ENCODE measurements at places on chromosomes 3 and 15.

DNA sequence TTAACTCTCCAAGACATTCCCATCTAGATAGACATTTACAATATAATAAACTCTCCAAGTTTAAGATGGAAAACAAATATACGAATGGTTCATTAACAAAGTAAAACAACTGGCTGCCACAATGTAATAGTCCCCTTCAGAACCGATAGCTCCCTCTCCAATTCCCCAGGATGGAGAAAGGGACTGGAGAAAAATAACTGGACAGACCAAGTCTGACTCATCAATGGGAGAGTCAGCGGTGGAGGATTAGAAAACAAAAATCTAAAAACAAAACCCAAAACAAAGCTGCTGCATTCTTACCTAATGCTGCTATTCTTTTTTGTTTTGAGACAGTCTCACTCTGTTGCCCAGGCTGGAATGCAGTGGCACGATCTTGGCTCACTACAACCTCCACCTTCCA is 468.1 kb downstream of the SHQ1 start:
- no peak for DNase-seq

DNA sequence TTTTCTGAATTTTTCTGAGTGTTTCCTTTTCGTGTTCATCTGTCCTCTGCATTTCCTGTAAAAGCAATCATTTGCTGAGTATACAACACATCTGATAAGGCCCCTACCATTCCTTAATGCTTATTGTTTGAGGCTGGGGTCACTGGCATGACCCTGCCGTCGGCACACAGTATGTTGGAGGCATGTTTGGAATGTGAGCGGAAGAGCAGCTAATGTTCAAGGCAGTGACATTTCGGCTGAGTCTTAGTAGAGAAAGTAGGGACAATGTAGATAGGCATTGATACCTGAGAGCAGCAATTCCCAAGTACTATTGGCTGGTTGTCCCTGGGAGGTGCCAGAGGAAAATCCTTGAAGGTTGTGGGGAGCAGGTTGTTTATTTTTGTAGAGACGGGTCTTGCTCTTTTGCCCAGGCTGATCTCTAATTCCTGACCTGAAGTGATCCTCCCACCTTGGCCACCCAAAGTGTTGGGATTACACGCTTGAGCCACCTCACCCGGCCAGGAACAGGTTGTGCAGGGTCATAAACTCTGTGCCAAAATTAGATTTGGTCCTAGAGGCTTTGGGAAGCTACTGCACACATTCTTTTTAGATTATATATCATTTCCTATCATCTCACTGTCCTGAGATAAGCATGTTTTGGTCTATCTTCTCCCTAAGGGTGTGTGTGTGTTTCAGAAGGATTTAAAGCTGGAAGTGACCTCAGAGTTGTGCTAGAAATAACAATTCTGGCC is 13.5 kb downstream of the PTPN23 start:
- DNase-seq: no peak

GRCh38 chr3:106458952-106459351 is 590.1 kb upstream of the CBLB start:
- no peak for DNase-seq

DNA sequence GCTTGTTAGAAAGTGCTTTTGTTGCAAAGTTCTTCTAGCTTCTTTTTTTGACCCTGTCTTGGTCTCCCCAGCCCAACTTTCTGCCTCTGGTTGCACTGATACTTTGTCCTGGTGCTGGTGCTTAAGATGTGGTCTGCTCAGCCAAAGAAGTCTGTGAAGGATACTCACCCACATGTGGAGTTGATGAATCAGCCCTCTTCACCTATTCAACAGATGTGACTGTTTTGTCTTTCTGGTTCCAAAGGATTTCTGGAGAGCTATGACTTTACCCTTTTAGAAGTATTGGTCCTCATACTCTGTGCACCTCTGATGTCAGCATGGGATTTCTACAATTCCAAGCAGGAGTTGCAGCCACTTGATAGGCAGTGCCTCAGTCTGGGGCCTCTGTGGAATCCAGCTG is 84.1 kb downstream of the PCCB start:
- DNase-seq: no peak

- peak; percentile 94 for DNase-seq
Observed at GRCh38 chr3:45054196-45054857, 28.2 kb downstream of the CLEC3B start.

DNA sequence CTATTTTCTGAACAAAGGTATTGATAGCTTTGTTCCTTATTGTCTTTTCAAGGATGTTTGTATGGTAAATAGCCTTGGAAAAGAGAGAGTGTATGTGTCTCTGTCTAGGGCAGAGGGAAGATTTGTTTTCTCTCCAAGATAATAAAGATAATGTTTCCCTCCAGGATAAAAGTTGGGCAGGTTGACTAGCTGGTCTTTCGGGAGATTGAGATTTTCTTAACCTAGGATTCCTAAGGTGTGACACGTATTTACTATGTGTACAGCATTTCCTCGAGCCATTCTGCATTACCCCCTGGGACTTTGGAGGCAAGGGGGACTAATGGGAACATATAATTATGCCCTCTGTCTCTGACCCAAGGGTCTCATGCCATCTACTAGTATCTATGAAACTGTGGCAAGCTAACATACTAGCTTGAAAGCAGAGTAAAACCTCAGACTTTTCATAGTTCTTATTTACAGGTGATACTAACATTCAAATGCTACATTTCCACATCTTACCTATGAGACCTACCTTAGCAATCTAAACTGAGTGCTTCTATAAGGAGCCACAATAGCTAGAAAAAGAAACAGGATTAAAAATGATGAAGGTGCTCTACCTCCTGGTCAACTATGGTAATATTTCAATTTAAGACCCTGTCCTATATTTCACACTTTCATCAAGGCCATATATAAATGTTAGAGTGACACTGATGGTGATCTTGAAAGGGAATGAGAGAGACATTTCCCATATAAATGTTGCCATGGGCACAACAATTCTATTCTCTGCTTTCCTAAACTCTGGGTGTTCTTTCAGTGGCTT is 252.9 kb upstream of the CBLB start:
- no peak for DNase-seq

DNA sequence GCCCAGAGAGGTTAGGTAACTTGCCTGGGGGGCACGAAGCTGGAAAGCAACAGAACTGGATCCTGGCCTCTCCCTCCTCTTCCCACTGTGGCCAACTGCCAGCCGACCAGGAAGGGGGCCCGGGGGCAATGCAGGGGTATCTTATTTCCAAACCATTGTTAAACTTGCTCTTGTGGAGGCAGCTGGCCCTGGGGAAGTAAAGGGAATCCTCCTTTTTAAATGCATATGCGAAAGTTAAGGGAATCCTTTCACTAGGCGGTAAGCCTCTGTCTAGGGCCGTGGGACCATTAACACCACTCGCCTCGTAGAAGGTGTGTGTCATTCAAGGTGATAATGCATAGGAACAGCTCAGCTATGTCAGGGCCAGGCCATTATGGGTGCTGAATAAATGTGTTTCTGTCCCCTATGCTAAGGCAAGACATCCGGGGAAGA is 68.6 kb downstream of the ST6GAL1 start:
- no peak for DNase-seq

- DNase-seq: peak; percentile 22
Observed at GRCh38 chr3:126180477-126181397, at the start of gene ALDH1L1. ALDH1L1 (minus strand) TSS chr3:126180586; CDS start chr3:126160979, 19,607 bp downstream.

DNA sequence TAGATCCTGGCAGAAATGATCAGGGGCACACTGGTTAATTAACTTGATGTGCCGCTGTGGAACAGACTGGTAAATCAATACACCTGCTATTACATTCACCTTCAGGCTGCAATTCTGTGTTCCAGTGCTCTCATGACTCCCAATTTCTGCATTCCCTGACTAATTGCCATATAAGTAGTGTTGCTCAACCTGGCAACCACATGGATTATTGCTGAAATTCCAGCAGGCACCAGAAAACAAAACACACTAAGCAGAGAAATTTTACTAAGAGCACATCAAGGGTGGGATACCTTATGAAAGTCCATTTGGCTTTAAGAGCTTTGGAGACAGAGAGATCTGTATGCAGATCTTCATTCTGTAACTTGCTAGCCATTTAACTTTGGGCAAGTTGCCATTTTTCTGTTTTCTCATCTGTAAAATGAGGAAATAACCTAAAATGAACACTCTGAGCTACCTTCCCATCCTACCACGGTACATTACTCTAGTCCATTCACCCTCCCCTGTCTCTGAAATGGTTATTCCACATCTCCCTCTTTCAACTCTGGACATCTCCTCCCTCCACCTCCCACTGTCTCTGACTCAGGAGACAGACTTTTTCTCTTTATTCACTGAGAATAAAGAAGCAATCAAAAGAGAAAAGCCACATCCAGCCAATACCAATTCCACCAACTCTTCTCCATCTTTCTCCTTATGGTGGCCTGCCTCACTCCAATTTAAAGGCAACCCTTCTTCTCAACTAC is 54.6 kb downstream of the STAC start:
- no peak for DNase-seq

DNA sequence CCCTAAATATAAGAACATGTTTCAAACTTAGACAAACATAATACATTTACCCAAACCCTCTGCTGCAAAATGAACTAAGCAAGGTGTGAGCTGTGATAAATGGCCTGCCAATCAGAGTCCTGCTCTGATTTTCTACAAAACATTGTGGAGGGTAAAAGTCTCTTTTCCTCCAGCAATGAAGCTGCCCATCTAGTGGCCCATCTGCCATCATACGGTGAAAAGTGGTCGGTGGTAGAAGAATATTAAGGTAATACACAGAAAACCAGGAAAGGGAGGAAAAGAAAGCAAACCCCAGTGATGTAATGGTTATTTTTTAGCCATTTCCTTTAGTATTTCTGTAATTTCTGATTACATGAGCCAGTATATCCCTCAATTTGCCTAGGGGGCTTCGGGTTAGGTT is 838.1 kb downstream of the TBL1XR1 start:
- DNase-seq: no peak

DNA sequence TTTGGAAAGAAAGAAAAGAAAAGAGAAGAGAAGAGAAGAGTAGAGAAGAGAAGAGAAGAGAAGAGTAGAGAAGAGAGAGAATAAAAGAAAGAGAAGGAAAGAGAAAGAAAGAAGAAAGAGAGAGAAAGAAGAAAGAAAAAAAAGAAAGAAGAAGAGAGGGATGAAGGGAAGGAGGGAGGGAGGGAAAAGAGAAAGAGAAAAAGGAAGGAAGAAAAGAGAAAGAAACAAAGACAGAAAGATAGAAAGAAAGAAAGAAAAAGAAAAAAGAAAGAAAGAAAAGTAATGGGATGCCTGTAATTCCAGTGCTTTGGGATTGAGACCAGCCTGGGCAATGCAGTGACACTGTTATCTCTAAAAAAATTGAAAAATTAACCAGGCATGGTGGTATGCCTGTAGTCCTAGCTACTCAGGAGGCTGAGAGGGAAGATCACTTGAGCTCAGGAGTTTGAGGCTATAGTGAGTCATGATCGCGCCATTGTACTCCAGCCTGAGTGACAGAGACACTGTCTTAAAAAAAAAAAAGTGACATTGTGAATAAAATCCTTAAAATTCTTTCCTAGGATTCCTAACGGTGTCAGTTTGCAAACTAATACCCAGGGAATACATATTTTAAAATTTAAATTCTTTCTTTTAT is 1.7 kb downstream of the RASL12 start:
- DNase-seq: no peak

DNA sequence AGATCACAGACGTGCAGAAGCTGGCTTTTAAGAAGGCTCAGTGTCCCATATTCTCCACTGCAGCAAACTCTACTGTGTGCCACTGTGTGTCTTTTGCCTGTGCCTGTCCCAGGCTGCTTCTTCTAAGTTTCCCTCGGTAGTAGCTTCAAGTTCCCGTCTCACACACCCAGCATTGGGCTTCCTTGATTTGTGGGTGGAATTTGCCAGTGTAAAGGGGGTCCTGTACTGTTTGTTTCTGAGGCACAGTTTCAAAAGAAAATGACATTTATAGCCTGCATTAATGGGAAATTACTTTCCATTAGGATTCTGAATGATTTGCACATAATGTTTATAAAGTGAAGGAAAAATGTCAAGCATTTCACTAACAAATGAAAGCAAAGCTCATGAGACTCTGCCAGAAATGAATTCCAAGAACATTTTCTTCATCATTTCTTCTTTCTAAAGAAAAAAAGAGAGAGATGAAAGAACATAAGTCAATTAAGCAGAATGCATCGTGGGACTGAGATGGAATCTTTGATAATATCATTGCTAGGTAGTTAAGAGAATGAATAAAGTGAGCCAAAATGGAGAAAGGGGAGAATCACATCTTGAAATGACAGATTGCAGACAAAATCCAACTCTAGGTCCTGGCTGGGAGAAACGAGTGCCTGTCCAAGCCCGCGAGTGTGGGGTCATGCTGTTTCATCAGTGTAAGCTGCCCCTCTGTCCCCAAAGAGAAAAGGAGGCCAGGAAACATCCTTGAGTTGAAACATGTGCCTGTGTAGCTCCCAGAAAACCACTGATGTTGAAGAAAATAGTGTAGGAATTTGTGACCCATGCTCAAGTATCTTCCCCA is 48.6 kb upstream of the ADAMTSL3 start:
- DNase-seq: no peak

GRCh38 chr15:51496246-51496645 is 126.3 kb downstream of the DMXL2 start:
- DNase-seq: no peak

DNA sequence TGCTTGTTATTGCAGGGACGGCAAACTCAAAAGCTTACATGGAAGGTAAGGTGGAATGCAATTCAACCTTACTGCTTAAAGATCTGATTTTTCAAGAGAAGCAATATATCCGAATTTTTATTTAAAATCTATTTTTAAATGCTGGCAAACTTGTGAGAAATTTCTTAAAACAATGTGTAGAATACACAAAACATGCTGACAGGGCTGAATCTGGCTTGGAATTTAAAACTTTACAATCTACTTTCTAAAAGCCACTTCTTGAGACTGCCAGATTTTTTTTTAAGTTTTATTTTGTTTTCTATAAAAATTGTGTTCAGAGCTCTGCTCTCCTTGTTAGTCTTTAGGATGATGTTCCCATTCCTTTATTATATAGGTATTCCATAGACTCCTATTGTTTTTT is 146.7 kb downstream of the ADAM10 start:
- DNase-seq: no peak

GRCh38 chr3:49007771-49008528 is 759 bp downstream of the WDR6 start:
- peak; percentile 81 for DNase-seq

DNA sequence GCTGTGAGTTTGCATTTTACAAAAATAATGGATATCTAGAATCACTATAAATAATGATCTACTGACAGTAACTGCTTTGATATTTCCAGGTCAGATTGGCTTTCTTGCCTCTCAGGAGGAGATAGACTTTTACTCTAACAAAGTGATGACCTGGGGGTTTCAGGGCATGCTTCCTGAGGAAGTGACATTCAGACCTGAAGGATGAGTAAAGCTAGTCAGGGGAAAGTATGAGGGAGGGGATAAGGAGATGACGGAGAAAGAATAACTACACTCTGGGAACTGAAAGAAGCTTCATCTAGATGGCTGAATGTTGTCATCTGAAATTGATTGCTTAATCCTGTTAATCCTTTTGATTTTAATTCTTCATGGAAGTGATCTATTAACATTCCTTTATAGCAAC is 32.2 kb downstream of the ARMC8 start:
- DNase-seq: no peak

Data from fibroblast of the conjunctiva (primary cell).